ENCODE measurements at places on chromosomes 13 and 19.

GRCh38 chr13:77928909-77929308 lies 10.3 kb upstream of the EDNRB start:
- DNase-seq, result no peak

DNA sequence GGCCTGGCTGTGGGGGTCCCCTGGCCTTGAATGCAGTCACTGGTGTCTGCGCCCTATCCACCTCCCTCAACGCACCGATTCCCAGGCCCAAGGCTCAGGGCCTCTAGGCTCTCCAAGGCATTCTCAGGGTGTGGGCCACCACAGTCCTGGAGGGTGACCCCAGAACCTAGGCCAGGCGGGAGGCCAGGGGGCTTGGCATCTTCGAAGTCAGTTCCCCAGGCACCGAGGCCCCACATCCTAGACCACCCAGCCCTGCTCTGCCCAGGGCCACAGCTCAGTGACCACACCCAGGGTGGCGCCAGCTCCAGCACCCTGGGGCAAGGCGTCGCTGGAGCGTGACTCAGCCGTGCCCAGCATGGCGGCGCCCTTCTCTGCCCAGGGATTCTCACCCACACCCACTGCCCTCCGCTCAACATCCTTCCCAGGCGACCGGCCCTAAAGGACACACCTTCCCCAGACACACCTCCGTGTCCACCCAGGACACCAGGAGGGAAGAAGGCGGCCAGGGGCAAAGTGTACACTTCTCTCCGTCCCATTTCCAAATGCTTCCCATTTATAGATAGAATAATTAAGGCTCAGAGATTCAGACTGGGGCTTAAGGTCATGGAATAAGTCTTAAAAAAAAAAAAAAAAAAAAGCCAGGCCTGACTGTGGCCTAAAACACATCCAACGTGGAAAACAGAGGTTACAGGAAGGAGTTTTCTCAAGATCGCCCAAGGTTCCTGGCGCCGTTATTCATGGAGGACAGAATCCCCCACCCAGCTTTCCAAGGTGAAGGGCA lies 36.4 kb upstream of the NANOS3 start:
- no peak for DNase-seq

GRCh38 chr13:44363631-44364344 lies 9.8 kb upstream of the SERP2 start:
- DNase-seq, result no peak

DNA sequence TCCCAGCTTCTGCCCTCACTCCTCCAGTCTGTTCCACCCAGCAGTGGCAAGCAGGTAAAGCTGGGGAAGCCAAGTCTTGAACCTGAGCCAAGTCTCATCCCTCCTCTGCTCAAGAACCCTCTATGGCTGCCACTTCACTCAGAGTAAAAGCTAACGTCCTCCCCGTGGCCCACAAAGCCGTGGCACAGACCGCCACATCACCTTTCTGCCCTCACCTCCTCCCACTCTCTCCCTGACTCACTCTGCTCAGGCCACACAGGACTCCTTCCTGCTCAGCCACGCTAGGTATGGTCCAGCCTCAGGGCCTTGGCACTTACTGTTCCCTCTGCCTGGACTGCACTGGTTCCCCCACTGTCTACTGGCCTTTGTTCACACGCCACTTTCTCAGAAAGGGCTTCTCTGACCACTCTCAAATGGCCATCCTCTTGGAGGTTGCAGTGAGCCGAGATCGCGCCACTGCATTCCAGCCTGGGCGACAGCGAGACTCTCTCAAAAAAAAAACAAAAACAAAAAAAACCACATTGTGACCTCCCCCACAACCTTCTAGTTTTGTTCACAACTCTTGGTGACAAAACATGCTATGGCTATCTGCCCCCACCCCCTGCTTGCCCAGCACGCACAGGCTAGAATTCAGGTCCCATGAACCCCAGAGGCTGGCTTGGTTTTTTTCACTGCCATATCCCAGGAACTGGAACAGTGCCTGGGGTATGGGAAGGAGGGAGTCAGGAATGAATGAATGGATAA lies 15.8 kb downstream of the NDUFB7 start:
- no peak for DNase-seq

GRCh38 chr19:12987781-12988180 lies 7.5 kb upstream of the NFIX start:
- no peak for DNase-seq

GRCh38 chr13:105960326-105960725 lies 575.1 kb downstream of the EFNB2 start:
- DNase-seq, result no peak

GRCh38 chr19:41844601-41845000 lies at the start of gene LYPD4:
Gene LYPD4 (minus strand): TSS chr19:41844683. CDS start chr19:41839285, 5,398 bp downstream.
- no peak for DNase-seq

DNA sequence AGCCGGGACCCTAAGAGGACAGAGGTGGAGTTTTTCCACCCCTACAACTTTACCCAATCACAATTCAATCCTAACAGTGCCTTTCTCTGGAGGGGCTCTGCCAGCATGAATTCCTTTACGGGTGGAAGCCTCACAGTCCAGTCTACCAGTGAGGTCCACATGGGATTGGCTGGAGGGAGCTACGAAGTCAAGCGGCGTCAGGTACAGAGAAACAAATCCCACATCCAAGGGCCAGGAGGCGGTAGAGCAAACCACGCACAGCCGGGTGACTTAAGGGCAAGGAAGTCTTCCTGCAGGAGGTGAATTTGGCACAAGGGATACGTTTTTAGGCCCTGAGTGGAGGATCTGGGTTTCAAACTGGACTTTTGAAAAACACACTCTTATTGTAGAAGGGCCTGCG lies 199.6 kb downstream of the UQCRFS1 start:
- DNase-seq, result no peak

GRCh38 chr13:110774490-110774889 lies 61.0 kb downstream of the ING1 start:
- no peak for DNase-seq

- DNase-seq, result no peak
Measured at GRCh38 chr13:100493418-100493817, 95.2 kb downstream of the GGACT start.

DNA sequence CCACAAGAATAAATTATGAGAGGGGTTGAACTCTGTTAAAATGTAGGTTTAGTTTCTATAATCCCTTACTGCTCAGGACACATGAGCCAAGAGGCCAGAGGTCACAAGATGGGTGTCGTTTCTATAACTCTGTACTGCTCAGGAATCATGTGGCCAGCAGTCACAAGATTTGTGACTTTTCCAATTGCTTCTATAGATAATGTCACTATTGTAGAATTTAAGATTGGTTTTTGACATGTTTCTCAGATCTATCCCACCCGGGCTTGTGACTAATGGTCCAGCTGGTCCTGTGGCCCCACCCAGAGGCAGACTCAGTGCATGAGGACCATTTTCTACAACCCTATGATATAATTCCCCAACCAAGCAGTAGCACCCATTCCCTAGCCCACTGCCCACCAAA lies 662.0 kb upstream of the KLF12 start:
- no peak for DNase-seq

DNA sequence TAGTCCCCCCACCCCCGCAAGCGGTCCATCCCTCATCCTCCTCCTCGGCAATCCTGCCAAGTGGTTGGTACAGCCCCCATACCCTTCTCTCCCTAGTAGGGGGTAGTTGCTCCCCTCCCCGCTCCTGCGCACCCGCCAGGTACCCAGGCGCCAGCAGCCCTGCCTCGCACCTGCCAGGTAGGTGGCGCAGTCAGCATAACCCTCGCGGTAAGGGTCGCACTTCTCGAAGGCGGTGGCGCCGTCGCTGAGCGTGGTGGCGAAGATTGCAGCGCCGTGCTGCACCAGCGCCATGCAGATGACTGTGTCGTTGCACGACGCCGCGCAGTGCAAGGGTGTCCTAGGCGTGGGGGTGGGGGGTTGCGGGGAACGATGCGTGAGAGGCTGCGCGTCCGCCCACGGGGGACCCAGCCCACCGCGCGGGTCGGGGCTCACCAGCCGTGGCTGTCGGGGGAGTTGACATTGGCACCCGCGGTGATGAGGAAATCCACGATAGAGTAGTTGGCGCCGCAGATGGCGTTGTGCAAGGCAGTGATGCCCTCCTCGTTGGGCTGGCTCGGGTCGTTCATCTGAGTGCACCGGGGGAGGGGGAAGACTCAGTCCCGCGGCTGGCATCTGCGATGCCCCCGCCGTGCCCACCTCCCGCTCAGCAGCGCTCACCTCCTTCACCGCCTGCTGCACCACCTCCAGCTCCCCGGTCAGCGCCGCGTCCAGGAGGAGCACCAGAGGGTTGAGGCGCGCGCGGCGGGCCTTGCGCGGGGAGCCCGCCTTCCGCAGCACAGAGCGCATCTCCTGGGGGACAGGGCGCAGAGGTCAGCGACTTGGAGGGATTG lies 15.2 kb upstream of the ERCC2 start:
- DNase-seq, result no peak

- DNase-seq, result no peak
Measured at GRCh38 chr13:110374431-110375370, 67.6 kb downstream of the COL4A2 start.

GRCh38 chr19:51123381-51123800 lies 1.3 kb upstream of the SIGLEC9 start:
- DNase-seq, result peak; percentile 32

- DNase-seq, result no peak
Measured at GRCh38 chr13:102322211-102322610, 79.6 kb downstream of the FGF14 start.

DNA sequence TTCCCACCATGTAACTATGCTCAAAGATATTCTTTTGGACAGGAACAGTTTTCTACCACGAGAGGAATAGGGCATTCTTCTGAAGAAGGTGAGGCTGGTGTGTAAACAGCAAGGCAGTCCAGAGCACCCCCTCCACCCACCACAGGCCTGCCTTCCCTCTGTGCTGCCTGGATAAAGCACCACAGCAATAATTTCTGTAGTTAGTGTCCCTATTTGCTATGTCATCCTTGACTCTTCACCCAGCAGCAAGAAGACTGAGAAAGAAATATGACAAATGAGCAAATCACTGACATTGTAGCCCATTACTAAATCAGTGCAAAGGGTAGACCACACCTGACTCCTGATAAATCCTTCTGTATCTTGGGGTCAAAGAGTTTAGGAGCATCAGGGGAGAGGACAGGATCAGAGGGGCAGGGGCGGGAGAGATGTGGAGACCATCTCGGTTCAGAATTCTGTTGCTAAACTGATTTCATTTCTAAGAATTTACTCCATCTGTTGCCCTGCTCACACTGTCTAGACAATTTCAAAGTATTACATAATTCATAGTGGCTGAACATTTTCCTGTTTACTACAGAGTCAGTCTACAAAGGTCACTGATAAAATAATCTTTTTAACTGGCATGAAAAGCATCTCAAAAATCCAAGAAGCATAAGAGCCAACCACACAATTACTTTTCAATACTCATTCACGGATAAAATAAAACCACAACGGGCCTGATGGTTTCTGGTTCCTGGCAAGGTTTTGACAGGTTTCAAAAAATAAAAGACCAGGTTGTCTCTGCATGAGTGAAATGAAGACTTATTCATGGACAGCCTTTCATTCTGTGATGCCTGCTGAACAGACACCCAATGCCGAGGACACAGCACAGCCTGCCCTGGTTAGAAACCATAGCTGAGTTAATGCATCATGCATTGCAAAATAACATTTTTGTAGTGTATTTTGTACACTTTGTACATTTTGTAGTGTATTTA lies 88.4 kb upstream of the IRS2 start:
- no peak for DNase-seq

GRCh38 chr13:74173822-74174221 lies 39.6 kb upstream of the KLF12 start:
- no peak for DNase-seq

GRCh38 chr19:38705197-38706019 lies 38.9 kb downstream of the CAPN12 start:
- DNase-seq, result no peak

DNA sequence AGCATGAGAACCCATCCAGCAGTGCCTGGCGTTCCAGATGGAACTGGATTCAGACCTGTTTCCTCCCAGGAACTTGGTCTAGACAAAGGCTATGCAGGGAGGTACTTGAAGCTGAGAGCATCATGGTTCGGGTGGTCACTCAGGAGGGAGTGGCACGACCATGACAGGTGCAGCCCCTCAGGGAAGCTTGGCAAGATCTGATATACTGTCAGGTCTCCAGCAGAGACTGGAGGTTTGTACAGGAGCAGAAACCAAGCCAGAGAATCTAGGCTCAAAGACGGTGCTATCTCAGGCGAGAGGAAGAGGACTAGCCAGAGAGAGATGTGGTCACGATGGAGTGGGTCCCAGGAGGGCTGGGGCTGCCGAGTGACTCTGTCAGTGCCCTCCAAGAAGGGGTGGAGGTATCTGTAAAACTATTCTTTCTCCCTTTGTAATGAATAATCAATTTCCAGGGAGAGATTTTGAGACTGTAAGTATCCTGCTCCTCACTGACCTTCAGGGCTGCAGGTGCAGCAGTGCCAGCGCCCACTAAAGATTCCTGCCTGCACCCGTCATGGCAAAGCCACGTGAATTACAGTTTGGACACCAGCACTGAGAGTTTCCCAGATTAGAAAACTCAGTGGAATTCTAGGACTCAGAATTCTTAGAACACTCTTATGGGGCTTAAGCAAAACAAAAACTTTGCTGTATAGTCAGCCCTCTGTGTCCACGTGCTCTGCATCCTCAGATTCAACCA lies 10.2 kb upstream of the DCUN1D2 start:
- DNase-seq, result no peak

- DNase-seq, result no peak
Measured at GRCh38 chr19:10655457-10656312, 1.5 kb downstream of the ILF3 start.

GRCh38 chr19:18304208-18304457 lies 18.7 kb downstream of the LSM4 start:
- no peak for DNase-seq

DNA sequence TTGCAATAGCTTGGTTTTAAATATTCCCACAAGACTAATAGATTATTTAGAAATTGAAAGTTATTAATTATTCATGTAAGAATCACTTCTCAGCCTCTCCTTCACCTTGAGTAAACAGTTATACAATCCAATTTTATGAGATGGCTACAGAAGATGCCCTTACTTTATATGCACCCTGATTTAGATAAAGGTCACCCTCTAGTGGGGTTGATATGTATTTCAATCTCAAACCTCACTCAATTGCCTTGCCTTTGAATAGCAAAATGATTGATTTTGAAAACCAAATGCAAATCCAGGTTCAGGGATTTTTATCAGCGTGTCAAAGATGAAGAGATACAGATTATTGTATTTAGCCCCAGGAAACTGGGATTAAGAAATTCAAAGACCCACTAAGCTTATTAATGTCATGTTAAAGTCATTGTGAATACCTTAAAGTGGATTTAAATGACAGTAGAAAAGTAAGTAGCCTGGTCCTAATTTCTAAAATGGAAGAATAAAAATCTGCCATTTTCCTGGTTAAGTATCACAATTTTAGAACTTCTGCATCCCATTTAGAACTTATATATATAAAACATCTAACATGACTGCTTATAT lies 305.1 kb downstream of the ITGBL1 start:
- DNase-seq, result no peak

DNA sequence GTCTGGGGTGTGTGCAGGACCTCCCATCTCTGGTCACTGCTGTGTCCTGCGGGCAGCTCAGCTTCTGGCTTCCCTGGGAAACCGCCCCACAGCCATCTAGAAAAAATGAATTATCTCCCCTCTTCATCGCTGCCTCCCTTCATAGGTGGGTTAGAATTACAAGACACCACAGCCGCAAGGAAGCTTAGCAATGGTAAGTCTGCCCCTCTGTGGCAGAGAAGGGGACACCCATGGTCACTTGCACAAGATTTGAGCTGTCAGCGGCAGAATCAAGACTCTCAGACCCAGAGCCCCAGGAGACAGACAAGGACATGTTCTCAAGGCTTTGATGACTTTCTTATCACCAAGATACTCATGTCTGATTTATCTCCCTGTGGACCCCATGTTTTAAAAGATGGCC lies 110.8 kb upstream of the PABPC3 start:
- DNase-seq, result no peak

- no peak for DNase-seq
Measured at GRCh38 chr13:41224113-41225110, 30.0 kb upstream of the KBTBD7 start.

- DNase-seq, result no peak
Measured at GRCh38 chr19:33064792-33065550, at the start of gene RHPN2. Gene RHPN2 (minus strand): TSS chr19:33064888. CDS start chr19:33064852, 36 bp downstream.
